ENCODE measurements at places on chromosomes 12 and 14.

DNA sequence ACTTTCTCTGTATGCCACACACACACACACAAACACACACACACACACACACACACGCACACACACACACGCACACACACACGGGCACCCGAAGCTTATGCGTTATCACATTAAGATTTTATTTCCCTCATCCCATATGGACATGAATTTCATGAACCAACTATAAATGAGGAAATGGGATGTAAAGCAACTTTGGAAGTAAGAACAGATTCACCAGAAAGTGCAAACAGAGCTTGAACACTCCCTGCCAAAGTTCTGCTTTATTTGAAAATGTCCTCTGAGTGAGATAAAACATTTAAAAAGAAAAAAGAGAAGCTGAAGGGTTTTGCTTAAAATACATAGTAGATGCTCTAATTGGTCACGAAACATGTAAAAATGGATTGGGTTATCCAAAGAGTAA is 90.4 kb upstream of the OTX2 start:
- no peak for DNase-seq

DNA sequence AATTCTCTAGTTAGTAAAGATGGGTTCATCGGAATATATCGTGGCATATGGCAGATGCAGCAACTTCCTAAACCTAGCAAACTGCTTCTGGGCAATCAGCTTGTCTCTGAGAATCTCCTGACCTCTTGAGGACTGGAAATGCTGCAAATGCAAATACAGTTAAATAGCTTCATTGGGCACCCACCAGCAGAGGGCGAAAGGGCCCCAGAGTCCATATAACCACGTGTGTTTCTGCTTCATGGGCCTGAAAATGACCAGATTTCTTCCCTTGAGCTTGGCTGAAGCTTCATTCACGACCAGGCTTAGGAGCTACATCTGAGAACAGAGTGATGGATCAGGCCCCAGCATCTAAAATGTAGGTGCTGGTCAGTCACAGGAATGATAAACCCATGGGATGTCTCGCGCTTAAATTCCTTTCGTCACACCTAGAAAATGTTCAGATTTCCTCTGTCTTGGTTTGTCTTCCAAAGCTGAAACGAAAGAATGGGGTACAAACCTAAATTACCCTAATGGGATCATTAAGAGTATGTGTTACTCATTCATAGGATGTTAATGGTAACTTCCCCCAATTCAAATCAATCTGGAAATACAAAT is 1482.5 kb upstream of the TMEM132C start:
- no peak for DNase-seq

DNA sequence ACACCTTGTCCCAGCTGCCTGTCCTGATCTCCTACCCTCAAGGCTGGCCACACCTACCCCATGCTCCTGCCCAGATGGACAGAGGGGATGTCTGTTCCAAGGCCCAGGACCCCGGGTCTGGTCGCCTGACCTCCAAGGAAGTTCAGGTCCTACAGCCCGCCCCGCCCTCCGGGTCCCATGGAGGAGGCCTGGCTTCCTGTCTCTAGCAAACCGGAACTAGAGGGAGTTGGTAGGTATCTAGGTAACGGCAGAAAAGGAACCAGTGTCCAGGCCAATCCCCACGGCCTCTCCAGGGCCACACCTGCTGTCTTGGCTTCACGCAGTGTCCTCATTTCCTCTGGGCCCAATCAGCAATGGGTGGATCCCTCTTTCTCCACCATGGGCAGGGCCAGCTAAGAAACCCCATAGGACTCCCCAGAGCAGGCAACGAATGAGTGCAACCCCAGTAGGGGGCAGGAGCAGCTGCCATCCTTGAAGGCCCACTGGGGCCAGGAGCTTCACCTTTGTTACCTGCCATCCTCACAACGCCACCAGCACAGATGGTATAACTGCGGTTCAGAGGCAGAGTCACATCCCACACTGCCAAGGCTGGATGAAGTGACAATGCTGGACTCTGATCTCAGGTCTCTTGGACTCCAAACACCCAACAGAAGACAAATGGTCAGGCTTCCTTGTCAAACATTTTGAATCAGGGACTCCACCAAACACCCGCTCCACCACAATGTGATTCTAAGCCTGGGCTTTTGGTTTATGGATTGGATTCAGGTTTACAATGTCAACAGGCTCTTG is 25.1 kb upstream of the RPLP0 start:
- DNase-seq = no peak

- no peak for DNase-seq
Measured at GRCh38 chr12:3213188-3213587, 136.0 kb downstream of the TSPAN9 start.

- DNase-seq = no peak
Measured at GRCh38 chr14:60964904-60965303, 16.0 kb downstream of the TRMT5 start.
